Fibroblast of the conjunctiva (primary cell): ENCODE measurements at places on chromosomes 4 and X.

- DNase-seq = no peak
Measured at GRCh38 chr4:73822389-73822788, 14.1 kb upstream of the CXCL6 start.

DNA sequence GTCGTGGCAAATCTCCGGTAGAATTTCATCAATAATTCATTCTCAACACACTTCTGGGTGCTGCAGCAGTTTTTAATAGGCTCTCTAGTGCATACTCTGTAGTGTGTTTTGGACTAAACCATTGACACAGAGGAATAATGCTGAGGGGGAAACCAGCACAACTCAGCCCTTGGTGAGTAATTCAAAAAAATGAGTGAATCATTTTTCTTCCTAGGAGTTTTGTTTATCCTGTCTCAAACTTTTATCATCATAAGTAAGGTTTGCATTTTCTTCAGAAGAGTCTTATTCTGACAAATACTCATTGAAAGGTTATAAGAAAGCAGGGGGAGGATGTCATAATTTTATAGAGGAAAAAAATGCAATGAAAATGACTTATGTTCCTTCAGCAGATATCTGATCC, 2542.7 kb downstream of the PCDH7 start:
- DNase-seq = no peak

- DNase-seq = no peak
Measured at GRCh38 chr4:116590648-116591047, 494.7 kb downstream of the TRAM1L1 start.

- DNase-seq = no peak
Measured at GRCh38 chr4:8098506-8098905, 60.1 kb downstream of the ABLIM2 start.
